ENCODE measurements at places on chromosomes 2 and 18.
A peak's percentile ranks its signal among the peaks of the same experiment; 100 is the strongest.

DNA sequence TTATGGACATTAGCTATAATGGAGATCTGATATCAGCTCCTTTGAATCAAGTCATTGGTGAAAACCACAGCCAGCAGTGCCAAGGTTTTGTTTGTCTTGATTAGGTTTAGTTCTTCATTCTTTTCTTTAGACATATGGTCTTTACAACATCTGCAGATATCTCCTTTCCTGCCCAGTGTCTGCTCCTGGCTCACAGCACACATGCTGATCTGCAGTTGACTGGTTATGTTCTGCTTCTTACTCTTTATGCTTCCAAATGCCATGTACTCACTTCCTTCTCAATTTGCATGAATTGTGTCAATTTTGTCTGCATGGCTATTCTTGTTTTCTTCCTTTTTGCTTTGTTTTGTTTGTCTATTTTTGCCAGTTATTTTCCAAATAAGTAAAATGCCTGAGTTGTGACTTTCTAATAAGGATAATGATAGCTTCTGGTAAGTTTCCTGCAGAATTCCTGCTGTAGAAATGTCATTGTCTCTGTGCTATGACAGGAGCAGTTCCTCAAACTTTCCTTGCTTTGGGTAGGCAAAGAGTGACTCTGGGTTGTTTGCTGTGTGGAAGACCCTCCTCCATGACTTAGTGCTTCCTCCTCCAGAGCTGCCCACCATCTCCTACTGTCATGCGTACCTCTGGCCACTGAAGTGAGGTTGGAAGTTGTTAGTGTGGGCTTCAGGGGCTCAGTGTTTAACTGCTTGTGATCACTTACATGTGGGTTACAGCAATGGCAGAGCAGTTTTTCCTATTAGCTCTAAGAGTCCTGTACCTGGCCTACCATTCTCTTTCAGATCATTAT, 8.2 kb downstream of the ARHGAP25 start:
- DNase-seq: no peak

DNA sequence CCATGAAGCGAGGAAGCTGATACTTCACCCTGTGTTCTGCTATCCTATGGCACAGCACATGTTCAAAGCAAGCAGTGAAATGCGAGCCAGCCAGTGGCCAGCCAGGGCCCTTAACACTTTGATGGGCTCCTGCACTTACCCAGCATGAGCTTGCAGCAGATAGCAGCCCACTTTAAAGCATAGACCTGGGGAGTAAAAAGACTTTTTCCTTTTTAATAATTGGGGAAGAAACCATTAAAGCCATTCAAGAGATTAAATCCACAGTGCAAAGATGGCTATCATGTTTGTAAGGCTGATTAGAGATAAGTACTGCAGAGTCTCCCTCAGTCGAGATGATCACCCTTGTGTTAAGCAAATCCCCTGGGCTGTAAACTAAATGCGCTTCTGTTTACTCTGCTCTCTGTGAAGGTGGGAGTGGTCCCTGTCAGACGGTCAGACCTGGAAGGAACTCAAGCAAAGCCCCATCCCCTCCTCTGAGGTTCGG, 15.7 kb downstream of the CCBE1 start:
- DNase-seq: no peak

GRCh38 chr2:29606104-29607037, 315.0 kb downstream of the ALK start:
- no peak for DNase-seq

- no peak for DNase-seq
Observed at GRCh38 chr2:38534746-38535403, 67.9 kb downstream of the HNRNPLL start.

DNA sequence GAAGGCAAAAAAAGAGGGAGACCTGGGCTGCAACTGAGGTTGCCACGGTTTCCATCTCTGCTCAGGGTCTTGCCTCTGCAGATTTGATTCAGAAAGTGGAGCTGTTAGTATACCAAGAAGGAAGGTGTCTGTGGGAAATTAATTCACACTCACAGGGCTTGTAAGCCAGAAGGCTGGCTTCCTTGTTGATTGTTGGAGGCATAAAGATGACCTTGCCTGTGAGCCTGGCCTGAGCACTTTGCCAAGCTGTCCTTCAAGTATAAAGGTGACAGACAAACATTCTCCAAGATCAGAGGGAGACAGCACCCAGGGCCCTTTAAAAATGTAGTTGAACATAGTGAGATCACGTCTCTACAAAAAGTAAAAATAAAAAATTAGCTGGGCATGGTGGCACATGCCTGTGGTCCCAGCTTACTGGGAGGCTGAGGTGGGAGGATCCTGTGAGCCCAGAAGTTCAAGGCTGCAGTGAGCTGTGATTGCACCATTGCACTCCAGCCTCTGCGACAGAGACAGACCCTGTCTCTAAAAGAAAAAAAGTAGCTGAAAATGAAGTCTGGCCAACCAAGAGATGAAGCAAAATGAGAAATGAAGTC, 91.2 kb upstream of the UXS1 start:
- DNase-seq: no peak

- no peak for DNase-seq
Observed at GRCh38 chr2:154554046-154554445, 144.4 kb upstream of the KCNJ3 start.

- no peak for DNase-seq
Observed at GRCh38 chr2:222521099-222521498, 96.8 kb downstream of the SGPP2 start.

GRCh38 chr2:118584062-118584749, 263.2 kb downstream of the EN1 start:
- no peak for DNase-seq

DNA sequence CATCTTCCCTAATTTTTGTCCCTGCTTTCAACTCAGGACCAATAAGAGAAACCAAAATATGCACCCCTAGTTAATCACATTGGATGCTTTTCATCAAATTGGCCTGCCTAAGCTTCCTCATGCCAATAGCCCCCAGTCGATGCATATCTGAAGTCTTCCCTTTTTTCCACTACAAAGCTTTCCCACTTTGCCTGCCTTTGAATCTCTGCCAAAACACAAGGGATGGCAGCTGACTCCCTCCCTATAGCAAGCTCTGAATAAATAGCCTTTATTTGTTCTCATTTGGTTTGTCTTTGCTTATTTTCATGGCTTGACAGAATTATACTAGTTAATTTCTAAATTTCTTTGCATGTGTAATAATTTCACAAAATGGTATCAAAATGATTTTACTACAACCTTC, 621.2 kb downstream of the MBD2 start:
- DNase-seq: no peak

DNA sequence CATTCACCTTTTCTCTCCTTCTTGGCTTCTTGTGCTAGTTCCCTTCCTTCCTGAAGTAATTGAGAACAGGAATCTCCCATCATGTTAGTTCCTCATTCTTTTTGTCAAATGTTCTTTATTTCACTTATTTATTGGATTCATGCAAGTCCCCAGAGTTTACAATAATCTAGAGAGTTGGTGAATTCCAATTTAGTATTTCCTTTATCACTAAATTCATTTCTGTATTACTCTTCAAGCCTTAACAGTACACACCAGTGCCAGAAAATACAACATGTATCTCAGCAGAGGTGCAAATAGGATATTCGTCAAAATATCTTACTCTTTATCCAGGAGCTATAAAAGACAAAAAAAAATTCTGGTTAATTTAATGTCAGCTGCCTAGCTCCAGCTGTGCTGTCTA, 121.9 kb upstream of the SETBP1 start:
- no peak for DNase-seq

GRCh38 chr2:36404754-36405153, 49.2 kb downstream of the CRIM1 start:
- DNase-seq: no peak

DNA sequence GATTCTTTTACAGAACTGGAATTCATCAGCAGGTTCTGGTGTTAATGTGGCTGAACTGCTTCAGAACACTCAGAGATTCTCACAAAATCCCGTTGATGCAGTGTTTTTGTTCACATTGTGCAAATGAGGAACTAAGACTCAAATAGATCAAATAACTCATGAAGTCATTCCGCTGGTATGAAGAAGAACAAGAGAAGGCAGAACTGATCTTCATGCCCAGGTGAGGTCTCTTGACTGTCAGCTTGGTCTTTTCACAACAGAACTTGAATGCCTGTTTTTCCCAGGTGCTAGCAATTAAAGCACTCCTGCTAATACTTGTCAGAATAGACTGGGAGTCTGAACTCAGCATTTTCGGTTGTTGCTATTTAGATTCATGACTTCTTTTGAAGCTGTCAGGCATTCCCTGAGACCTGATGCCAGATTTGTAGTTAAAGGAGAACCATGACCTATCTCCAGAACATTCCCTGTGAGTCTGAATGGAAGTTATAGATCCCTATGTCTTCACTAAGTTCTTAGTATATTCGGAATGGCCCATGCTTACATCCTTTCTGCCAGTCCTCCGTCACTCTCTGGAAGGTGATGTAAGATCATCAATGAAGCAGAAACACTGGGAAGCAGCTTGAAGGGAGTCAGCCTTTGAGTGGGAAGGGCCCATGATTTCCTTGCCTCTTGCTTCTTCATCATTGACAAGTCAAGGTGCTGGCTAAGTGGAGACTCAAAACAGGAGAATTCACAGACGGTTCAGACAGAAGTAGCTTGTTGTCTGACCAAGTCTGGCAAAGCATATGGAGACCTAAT, 155.7 kb downstream of the MTCL1 start:
- DNase-seq: no peak

GRCh38 chr2:145751629-145752028, 1231.7 kb upstream of the ZEB2 start:
- peak; percentile 35 for DNase-seq

GRCh38 chr2:232611559-232612218, 21.7 kb upstream of the EFHD1 start:
- peak; percentile 50 for DNase-seq

DNA sequence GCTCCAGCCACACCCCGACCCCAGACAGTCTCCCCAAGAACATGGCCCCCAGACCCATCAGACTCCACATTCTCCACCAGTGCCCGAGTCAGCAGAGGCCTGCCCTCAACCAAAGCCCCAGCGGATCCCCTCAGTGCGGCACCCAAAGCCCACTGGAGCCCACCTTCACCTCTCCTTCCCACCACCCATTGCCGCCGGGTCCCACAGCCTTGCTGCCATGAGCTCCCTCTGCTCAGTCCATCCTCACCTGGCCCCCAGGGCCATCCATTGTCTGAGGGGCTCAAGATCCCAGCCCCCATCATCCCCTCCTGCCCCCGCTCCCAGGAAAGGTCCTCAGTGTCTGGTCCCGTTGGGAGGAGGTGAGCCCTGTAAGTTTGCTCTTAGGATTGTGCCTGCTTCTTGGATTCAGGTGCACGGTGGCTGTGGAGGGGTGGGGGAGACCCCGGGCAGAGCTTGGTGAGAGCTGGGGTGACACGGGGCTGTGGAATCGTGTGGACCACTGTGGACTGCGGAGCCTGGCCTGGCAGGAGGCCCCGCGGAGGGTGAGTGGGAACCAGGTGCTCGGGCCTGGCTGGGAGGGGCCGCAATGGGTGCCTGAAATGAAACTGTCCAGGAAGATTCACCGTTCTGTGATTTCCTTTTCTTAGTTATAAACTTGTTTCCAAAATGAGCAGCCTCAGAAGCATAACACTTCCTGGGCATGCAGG, 32.7 kb upstream of the GPC1 start:
- DNase-seq: no peak

DNA sequence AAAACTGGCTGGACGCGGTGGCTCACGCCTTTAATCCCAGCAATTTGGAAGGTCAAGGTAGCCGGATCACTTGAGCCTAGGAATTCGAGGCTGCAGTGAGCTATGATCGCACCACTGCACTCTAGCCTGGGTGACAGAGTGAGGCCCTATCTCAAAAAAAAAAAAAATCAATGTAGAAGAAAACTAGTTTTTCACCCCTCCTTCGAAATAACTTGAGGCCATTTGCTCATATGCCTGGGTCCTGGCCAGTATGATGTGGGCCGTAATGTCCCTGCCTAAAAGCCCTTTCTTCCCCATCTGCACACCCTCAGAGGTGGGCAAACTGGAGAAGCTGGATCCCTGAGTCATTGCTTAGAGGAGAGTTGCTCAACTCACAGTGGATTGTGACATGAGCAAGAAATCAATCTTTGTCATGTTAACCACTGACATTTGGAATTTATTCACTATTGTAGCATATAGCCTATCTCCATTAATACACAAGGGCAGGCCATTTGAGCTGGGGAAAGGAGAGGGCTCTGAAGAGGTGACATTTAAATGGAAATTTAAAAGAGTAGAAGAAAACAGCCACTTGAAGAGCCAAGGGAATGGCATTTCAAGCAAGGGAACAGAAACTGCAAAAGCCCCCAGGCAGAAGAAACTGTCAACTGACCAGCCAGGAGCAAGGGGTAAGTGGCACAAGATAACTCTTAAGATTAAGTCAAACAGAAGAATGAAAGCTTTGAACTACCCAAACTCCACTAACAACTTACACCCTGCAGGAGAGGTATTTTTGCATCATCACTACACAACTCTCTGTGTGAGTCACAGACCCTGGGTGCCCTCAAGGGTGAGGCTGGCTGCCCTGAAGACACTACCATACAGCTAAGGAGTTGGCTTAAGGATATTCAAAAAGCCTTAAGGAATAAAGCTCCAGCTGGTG, 7.6 kb upstream of the METTL21A start:
- no peak for DNase-seq

GRCh38 chr2:23545811-23546210, 160.8 kb downstream of the KLHL29 start:
- DNase-seq: no peak

DNA sequence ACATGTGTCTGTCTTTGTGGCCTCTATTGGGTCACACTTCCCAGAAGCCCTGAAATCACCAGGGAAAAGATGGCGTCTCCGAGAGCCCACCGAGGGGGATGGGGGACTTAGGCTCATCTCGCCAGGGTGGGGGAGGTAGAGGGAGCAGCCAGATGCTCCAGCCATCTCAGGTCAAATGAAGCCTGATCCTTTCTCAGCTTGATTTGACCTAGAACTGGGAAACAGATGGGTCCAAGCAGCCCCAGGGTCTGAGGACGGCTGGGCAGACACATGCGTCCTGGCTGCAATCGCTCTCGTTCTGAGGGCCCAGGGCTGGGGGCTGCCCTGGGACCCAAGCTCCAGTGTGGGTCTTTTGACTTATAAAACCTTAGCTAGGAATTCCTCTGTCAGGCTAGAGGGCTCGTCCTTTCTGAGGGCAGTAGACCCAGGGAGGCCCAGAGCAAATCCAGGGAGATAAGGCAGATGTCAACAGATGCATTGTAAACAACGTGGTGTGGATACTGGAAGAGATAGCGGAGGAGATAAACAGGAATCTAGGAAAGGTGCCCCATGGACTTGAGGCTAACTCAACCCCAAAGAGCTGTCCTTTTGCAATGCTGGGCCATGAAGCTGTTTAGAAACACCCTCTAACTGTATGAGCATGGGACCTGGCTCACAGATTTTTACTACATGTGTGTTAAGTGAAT, 127.7 kb downstream of the MYCN start:
- DNase-seq: no peak

- DNase-seq: no peak
Observed at GRCh38 chr18:37272226-37272625, 293.4 kb downstream of the CELF4 start.

DNA sequence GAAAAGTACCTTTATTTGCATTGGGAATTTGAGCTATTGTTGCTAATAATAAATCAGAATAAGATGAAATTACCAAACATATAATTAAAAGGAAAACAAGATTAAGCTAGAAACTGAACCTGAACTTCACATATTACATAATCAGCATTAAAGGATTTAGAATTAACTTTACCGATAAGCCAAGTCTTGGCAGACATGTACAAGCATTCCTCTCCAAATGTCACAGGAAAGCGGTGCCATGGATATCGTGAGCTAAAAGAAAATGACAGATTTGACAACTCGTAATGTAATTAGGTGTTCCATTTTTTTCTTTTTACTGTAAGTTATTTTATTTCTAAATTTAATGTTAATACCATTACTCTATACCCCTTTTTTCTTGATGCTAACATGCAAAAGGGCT, 55.1 kb upstream of the CD302 start:
- no peak for DNase-seq

GRCh38 chr2:20575935-20576597, 74.8 kb downstream of the HS1BP3 start:
- no peak for DNase-seq
